Activated T-helper 1 cell treated with anti-CD3 and anti-CD28 coated beads, Interleukin-12 subunit alpha, Interleukin-12 subunit beta, Interleukin-2, Interleukin-4 antibody, amounts not matched to agents 30 ng/mL and 10 ng/mL and 1 ng/mL, durations not matched to agents 14 hours and 24 hours and 36 hours (primary cell): ENCODE measurements at places on chromosomes 5 and 9.
A peak's percentile ranks its signal among the peaks of the same experiment; 100 is the strongest.

GRCh38 chr5:38673671-38674071 is 117.2 kb upstream of the LIFR start:
- no peak for DNase-seq

DNA sequence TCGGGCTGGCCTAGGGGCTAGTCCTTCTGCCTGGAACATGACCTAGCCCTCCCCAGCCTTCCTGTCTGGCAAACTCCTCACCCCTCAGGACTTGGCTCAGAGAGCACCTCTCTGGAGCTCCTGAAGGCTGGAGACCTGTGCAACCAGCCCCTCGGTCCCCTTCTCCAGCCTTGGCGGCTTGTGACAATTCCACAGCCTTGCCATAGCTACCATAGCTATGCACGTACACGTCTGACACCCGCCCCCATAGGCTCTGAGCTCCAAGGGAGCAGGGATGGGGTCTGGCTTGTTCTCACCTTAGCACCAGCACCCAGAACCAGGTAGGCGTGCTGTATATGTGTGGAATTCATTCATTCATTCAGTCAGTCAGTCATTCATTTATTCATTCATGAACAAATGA is 49.7 kb downstream of the NTNG2 start:
- DNase-seq = no peak

DNA sequence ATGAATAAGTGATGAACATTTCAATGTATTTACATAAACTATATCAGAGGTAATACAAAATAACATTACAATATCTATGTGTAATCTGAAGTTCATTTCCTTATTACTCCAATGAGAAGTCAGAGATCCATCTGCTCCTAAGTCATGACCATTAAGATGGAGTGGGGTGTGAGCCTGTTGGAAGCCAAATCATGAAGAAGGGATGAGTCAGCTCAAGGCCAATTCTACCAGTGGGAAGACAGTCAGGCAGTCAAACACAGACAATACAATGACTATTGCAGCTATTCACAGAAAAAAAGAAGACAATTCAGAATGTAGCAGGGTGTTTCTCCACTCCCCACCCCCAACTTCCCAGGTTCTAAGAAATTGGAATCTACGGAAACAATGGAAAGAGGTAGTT is 155.0 kb downstream of the NFIB start:
- no peak for DNase-seq

DNA sequence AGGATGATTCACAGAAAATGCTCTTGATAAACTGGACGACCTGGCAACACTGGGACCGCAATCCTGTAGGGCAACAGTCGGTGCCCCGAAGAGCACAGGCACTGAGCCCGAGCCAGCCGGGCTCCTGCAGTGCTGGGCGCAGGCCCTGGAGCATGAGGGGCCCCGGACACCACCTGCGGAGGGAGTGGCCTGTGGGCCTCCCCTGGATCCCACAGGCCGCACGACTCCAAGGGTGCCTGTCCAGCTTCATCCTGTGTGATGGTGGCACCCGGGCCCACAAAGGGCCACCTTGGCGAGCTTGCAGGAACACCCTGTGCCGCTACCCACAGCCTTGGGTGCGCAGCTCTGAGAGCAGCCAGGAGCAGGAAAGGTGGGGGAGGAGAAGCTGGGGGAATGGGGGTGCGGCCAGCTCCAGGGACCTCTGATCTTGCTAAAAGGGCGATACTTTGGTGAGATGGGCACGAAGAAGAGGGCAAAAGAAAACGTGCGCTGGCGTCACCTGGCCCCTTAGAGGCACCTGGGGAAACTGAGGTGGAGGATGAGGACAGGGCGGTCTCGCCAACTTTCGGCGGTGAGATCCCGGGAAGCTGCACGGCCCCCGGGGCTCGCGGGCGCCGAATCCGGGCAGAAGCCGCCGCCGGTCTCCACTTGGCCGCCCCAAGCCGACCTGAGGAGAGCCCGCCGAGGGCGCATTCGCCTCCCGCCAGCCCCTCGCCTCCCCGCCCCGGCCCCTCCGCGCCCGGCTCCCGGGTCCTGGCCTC is 722 bp downstream of the TBC1D9B start:
- DNase-seq = no peak

DNA sequence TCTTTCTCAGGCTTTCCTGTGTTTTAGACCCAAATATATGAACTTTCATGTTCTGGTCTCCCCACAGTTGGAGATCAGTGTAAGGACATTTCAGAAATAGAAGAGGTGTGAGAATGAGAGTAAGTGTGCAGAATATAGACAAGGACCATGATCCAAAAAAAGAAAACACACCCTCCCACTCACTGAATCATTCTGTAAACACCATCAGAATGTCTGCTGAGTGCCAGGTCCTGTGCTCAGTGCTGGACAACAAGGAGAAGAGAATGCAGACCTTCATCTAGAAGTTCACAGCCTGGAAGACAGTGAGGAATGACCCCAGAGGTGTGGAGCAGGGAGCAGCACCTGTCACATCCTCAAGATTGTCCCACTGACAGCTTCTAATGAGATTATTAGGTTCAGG is 19.1 kb upstream of the SH3RF2 start:
- DNase-seq = no peak

DNA sequence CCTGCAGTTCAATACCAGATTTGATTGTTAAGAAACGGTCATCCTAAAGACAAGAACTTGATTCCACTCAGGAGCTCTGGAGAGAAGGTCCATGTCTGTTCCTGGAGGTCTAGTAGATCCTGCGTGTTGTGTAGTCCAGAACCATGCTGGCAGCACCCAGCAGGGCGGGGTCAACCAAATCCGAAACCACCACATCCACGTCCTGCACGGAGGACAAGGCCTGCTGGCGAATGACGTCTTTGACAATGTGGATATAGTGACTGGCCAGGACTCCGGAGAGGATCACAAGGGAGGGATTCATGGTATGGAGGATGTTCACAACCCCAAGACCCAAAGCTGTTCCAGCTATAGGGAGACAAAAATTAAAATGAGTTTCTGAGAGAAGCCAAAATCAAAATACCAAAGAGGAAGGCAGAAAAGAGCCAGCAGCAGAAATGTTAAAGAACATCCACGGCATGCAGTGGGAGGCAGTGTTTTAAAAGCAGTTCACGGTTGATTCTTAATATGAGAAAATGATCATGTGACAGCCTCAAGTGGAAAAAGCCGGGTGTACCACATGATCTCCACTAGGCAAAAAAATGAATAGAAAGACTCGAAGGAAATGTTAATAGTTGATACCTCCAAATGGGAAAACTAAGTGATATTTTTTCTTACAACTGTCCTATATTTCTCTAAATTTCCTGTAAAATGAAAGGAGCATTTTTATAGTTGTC is 26.7 kb downstream of the CLTA start:
- DNase-seq = no peak

- no peak for DNase-seq
Measured at GRCh38 chr9:136079916-136080246, 15.2 kb downstream of the NACC2 start.

DNA sequence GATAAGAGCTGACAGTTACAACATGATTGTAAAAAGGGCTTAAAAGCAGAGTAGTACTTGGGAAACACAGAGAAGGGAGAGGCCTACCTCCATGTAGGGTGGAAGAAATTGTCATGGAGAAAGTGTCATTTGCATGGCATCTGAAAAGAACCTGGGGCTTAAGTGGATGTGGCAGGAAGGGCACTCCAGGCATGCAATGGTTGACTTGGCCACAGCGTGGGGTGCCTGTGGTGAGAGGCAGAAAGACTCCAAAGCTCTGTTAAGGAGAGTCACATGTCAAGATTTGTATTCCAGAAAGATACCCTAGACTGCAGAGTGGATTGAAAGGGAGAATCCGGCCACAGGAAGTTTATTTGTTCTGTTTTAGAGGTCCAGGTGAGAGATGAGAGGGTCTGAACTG is 2.4 kb downstream of the POLR3G start:
- no peak for DNase-seq

GRCh38 chr5:134004626-134005416 is at the start of gene VDAC1:
VDAC1 (minus strand) TSS chr5:134004975; CDS start chr5:133993012, 11,963 bp downstream.
- peak; percentile 78 for DNase-seq

DNA sequence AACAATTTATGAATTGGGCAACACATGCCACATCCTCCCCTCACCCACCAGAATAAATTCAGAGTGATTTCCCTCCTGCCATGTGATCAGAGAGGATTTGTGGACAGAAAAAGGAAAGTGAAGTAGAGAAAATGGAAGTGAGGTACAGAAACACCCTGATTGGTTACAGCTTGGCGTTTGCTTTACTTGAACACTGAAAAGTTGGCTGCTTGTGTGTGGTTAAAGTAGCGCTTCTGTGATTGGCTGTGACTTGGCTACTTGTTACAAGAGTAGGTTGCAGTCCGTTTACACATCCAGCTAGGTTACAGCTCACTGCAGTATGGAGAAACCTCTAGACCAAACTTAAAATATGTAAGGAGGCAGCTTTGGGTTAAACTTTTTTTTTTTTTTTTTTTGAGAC is 205.2 kb upstream of the ZNF608 start:
- DNase-seq = no peak

DNA sequence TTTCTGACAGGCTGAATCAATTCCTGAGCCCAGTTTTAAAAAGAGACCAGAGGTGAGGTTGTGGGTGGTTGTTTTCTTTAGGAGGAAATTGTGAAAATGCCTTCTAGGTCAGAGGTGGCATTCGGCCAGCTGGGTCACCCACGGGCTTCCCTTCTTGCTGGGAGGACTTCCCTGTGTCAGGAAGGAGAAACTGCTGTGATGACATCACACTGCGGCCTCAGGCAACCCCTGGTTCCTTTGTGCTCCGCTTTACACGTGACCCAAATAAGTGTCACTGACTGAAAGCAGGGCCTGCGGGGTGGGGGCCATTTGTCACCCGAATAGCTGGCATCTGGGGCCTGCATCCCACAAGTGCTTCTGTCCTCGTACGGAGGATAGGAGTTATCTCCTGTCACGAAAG is 39.7 kb downstream of the FABP6 start:
- DNase-seq = no peak

DNA sequence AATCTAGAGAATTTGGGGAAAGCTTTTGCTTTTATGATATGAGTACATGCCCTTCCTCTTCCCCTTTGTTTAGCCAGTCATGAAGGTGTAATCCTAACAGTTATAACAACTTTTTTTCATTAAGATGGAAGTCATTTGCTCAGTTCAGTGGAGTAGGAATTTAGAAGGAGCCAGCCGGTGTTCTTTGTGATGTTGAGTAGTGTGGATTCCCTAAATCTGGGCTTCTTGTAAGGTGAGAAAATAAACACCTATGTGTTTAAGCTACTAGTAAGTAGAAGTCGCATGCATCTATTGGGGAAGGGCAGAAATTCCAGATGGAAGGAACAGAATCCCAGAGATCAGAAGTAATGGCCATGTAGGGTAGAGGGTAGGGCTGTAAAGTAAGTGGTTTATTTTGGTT is 13.6 kb upstream of the CNTLN start:
- no peak for DNase-seq

GRCh38 chr9:130940693-130941576 is 1.9 kb upstream of the FIBCD1 start:
- peak; percentile 58 for DNase-seq
